ENCODE measurements at places on chromosomes 6 and 20.

DNA sequence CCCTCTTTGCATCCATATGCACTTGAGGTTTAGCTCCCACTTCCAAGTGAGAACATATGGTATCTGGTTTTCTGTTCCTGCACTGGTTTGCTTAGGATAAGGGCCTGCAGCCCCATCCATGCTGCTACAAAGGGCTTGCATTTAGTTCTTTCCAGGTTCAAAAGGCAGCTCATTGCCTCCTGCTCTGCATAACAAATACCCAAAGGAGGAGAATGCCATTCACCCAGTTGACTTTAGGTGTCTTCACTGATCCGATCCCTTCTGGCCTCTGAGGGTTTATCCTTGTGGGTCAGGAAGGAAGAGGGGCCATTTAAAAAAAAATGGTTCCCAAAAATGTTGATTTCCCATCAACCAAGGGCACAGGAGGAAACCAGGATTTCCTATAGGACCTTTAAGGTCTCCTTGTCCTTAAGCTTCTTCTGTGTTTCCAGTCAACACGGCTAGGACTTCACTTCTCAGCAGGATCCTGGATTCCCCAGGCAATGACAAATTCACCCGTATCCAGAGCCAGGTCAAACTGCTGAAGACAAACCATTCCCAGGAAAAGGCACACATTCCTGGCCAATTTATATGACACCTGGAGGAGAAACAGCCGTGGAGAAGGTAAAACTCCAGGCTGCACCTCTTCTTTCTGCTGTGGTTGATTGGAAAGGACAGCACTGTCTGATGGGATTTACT, 447.7 kb upstream of the CDH4 start:
- no peak for DNase-seq

DNA sequence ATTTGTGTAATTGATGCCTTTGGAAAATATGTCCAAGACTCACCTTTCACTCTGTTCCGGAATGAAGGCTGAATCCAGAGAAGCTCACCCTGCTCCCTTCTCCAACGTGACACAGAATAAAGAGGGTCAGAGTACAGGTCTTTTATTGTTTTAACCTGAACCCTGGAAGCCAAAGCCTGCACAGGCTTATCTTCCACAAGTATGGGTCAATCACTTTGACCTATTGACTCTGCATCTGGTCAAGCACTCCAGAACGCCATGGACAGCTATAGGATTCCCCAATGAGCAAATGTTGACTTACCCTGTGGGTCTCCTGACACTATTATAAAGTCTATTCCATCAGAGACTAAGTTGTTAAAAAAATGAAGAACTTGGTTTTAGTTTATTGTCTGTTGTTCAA, 158.4 kb upstream of the MYLIP start:
- no peak for DNase-seq

DNA sequence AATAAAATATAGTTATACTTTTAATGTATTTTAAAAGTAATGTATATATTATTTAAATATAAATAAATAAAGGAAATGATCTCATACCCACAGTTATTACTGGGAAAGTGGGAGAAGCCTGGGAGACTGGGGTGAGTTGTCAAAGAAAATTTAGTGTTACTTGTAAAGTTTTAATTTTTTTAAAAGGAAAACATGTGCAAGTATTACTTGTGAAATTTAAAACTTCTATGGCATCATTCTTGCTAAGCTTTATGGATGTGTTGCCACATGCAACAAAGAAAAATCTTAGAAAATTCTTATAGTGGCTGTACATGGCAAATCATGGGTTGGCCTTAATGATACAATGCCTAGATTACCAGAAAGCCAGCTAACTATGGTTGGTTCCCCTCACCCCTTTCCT, 194.0 kb upstream of the KCNK16 start:
- DNase-seq, result no peak

- DNase-seq, result no peak
Measured at GRCh38 chr20:59361411-59361810, 61.0 kb downstream of the EDN3 start.

DNA sequence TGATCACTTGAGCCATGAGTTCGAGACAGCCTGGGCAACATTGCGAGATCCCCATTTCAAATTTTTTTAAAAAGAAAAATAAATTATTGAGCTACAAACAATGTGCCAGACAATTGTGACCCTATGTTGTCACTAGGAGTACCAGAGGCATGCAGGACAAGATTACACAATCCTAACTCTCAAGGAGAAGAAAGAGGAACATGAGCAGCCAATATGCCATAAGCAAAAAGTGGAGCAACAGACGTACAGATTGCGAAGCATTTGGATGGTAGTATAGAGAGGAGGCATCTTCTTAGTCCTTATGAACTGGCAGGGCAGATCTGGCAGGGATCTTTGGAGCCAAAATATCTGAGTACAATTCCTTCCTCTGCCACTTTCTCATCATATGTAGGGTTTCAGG, 156.4 kb downstream of the OR2B2 start:
- no peak for DNase-seq

- DNase-seq, result no peak
Measured at GRCh38 chr6:102619585-102619984, 1226.1 kb downstream of the GRIK2 start.

DNA sequence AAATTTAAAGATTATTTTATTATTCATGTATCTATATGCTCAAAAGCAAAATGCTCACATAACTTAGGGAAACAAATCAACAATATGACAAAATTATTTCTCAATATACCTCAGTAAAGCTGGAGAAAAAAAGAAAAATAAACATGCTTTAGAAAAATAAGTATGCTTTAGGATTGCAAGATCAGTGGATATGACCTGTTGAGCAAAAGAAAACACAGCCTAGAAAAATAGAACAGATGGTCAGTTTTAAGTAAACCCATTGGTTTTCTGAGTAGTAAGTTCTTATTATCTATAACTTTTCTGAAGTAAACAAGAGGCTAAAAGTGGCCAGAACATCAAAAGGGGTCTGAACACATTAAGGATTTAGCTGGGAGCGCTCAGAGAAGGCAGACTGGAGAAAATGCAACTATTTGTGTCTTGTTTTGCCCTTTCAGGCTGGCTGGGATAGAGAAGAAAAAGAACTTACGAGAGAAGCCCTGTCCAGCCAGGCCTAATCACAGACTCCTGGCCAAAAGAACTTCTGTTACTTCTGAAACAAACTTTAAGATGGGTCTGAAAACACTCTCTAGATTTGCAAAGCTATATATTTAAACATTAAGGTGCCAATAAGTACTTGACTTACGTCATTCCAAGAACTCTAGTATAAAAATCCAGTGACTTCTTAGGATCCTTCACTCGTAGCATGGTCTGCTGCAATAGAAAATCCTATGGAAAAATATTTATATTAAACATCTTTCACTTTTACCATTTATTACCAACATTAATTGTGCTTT, 16.5 kb downstream of the GLO1 start:
- no peak for DNase-seq

DNA sequence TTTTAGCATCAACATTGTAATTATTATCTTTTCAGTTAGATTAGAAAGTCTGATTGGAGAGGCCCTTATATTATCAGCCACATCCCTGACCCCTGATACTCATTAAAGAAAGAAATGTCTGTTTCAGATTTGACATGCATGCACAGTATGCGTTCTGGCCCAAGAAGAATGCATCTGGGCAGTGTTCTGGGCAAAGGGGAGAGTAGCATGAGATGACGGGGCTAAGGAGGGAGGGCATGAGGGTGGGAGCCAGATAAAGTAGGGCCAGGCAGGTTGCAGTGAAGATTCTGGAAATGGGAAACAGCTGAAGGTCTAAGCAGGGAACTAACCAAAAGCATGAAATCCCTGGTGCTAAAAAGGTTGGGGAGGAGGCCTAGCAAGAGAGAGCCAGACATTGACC, 7.3 kb downstream of the SAYSD1 start:
- no peak for DNase-seq

GRCh38 chr6:165600606-165601005, 62.4 kb downstream of the PDE10A start:
- DNase-seq, result no peak

GRCh38 chr6:114304304-114304887, 38.4 kb downstream of the HS3ST5 start:
- DNase-seq, result no peak

DNA sequence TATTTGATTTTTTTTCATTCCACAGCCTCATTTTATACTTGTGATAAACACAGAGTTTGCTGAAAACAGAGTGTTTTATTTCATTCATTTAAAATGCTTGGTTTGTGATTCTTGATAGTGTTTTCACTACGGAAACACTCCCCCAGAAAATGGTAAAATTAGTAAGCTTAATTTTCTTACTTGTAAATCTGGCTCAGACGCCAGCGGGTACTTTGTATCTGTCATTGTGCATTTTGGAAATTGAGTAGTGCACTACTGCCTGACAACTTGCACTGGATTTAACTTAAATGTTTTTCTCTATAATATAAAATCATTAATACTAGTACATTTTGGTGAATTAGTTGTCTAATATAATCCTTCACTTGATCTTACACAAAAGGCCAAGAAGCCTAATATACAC, 37.0 kb upstream of the HINT3 start:
- DNase-seq, result no peak

GRCh38 chr6:71531841-71532240, 243.2 kb downstream of the OGFRL1 start:
- DNase-seq, result no peak

- no peak for DNase-seq
Measured at GRCh38 chr6:50602292-50602691, 111.0 kb upstream of the TFAP2D start.

- DNase-seq, result no peak
Measured at GRCh38 chr6:156513504-156513903, 263.7 kb upstream of the ARID1B start.

GRCh38 chr20:23689399-23689690, 507 bp upstream of the CST4 start:
- no peak for DNase-seq

- DNase-seq, result no peak
Measured at GRCh38 chr20:4046926-4047325, 31.6 kb upstream of the RNF24 start.

GRCh38 chr6:106411056-106411455, 50.5 kb downstream of the CRYBG1 start:
- DNase-seq, result no peak

- no peak for DNase-seq
Measured at GRCh38 chr20:10774357-10774943, 100.7 kb upstream of the JAG1 start.

GRCh38 chr6:169983651-169984050, 232.2 kb downstream of the ERMARD start:
- DNase-seq, result no peak

DNA sequence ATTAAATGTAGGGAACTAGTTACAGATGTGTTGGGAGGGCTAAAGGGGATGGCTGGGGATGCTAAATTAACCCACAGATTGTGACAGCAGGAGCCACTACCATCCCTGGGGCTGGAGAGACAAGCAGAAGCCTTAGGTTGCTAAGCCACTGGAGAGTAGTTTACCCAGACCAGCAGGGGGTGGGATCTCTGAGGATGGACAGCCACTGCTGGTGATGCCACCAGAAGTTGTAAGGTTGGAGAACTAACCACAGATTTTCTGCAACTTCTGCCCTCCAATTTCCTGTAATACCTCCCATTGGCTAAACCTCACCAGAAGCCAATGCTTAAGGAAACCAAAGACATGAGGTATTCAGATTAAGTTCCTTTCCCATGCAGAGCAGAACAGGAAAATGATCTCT, 139.6 kb upstream of the NOX3 start:
- no peak for DNase-seq

- no peak for DNase-seq
Measured at GRCh38 chr20:46857061-46857831, 37.4 kb upstream of the EYA2 start.

DNA sequence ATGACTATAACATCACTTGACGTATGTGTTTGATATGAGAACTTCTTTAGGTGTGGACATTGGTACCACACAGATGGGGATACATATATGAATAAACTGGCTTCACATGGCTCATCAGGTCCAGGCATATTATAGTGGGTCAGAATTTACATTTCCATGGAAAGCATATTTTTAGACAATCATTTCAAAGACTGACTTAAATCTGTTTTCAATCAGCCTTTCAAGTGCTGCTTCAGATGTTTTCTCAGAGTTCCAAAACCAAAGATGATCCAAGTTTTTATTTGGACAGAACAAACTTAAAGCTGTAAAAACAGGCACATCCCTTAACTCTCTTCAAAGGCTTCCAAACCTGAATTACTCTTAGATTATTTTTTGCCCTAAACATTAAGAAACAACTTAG, 88.1 kb downstream of the PRSS35 start:
- no peak for DNase-seq

GRCh38 chr6:165721356-165721755, 58.3 kb upstream of the PDE10A start:
- no peak for DNase-seq

DNA sequence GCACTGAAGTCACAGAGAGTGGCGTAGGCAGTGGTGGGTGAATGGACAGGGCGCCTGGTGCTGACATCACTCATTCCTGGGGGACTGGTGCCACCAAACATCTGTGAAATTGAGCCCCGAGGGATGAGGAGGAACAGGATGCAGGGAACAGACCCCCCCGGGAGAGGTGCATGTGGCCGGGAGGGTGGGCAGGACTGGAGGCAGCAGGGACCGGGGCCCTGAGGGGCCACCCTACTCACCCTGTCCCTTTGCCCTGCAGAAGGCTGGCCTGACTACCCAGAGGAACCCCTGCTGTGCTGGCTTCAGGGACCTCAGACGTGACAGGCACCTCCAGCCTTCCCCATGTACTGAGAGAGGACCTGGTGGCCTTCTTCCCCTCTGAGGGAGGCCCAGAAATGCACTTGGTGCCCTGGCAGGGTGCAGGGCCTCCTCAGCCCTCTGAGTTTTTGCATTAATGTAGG, 25.1 kb downstream of the SYNDIG1 start:
- DNase-seq, result no peak

DNA sequence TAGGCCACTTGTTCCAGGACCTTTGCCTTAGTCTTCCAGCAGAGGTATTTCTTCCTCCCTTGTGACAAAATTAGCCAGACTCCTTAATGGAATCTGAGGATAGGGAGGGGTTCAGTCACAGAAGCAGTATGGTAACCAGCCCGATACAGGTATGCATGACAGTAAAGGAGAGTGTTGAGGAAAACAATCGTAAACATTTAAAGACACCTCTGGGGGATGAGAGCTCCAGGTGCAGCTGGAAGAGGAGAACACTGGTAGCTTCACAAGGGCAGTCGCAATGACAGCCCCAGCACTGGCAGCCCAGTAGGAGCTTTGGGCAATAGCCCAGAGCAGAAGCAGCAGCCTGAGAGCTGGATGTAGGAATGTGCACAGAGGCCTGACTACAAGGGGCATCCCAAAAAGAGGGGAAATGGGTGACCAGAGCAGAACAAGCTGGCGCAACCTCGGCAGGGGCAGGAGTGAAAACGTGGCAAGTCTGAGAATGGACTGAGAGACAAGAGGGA, 344.9 kb upstream of the JAG1 start:
- no peak for DNase-seq

- DNase-seq, result no peak
Measured at GRCh38 chr6:80544555-80544954, 438.1 kb downstream of the BCKDHB start.

All from activated CD4-positive, alpha-beta T cell treated with anti-CD3 and anti-CD28 coated beads for 36 hours (primary cell).